ENCODE measurements at places on chromosomes 4 and X. TPM values are rescaled to one million over a fixed set of nuclear protein-coding genes. Genes with fewer than 3 reads are reported as not detected.
A peak's percentile ranks its signal among the peaks of the same experiment; 100 is the strongest.

GRCh38 chrX:71622576-71623450 is 4.5 kb upstream of the CXCR3 start:
- peak; percentile 85 for DNase-seq
- H3K27ac ChIP-seq: peak overlapping the region; percentile 86
- no peaks in the 10 kb centered on the region for H3K27me3 ChIP-seq
- no peaks in the 10 kb centered on the region for H3K36me3 ChIP-seq

DNA sequence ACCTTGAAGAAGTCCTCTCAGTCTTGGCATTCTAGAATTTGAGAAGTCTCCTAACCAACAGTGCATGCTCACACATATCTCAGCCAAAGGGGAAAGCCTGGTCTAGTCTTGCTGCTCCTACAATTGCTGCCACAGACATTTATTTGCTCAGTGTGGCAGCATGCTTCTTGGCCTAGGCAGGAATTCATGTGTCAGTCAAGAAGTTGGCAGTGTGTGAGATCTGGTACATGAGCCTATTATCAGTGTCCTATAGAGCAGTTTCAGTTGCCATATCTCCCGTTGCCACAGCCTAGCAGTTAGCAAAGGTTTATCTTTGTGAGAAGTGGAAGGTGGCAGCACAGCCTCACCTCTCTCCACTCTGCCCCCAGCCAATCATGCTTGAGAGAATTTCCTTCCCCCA is 176.9 kb upstream of the ARHGEF9 start:
- H3K27me3 ChIP-seq: no peaks in the 10 kb centered on the region
- no peaks in the 10 kb centered on the region for H3K36me3 ChIP-seq
- no peak for DNase-seq
- H3K4me1 ChIP-seq: no peaks in the 10 kb centered on the region

MSL3 gene
- total RNA-seq: 72.6 TPM

DNA sequence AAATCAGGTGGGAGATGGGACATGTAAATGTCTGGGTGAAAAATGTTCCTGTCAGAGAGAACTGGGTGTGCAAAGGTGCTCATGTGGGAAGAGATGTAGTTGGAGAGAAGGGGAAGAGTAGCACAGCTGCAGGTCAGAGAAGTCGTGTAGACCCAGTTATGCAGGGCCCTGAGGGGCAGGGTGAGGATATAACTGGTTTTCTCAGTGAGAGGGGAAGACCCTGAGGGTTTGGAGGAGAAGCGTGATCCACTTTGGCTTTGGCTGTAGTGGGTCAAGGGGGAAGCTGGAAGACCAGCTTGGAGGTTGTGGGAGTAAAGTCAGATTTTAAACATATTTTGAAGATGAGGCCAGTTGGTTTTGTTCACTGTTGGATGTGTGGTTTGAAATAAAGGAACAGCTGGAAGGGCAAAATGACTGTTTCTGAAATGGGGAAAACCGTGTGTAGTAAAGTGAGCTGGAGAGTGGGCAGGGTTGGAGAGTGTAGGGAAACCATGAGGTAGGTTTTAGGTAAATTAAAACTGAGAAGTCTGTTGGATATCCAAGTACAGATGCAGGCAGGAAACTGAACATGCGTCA is 44.2 kb downstream of the NAP1L5 start:
- H3K27me3 ChIP-seq: no peaks in the 10 kb centered on the region
- H3K36me3 ChIP-seq: no peaks in the 10 kb centered on the region
- H3K4me3 ChIP-seq: no peak overlapping the region
- H3K4me1 ChIP-seq: no peaks in the 10 kb centered on the region

GABRG1 gene
- not detected for total RNA-seq

DNA sequence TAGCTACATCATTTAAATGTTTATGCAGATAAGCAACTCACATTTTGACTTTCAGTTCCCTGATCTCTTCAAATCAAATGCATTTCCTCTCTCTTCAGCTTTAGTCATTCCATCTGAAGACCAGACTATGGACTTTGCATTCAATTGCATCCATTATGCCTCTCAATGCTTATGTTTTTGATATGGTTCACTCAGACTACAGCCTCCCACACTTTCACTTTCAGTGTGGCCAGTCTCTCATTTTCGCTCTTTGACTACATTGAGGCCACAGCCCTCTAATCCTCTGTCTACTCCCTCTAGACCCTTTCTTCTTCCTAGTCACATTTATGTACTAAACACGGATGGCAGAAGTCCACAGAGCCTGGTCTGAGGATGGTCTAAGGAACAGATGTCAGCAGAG is 24.5 kb upstream of the VEGFC start:
- no peak overlapping the region for H3K4me3 ChIP-seq
- no peak overlapping the region for H3K27ac ChIP-seq
- no peaks in the 10 kb centered on the region for H3K36me3 ChIP-seq
- no peak for DNase-seq
- no peaks in the 10 kb centered on the region for H3K4me1 ChIP-seq
- no peaks in the 10 kb centered on the region for H3K27me3 ChIP-seq

DNA sequence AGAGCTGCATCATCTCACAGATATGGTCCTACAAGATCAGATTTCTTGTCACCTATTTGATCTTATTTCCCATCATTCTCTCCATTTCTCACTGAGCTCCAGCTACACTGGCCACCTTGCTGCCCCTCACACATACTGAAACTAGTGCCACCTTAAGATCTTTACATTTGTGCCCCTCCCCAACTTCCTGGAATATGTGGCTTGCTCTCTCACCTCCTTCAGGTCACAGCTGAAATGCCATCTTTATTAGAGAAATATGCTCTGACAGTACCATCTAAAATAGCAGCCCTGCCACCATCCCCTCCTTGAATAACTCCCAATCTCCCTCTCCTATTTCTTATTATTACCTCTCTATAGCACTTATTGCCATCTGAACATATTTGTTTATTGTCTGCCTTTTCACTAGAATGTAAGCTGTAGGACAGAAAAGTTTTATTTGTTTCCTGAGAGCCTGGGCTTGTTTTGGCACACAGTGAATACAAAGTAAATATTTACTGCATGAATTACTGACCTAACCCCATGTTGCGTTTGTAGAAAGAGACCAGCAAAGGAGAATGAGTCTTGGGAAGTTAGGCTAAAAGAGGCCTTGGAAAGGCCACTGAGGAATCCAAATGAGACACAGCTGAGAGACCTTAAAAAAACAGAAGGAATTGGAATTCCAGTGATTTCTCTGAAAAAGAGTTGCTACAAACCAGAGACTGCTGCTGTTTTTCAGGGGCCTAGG is 22.7 kb downstream of the DYNLT3 start:
- no peaks in the 10 kb centered on the region for H3K36me3 ChIP-seq
- DNase-seq: no peak
- no peak overlapping the region for H3K4me3 ChIP-seq
- no peaks in the 10 kb centered on the region for H3K27me3 ChIP-seq
- no peaks in the 10 kb centered on the region for H3K4me1 ChIP-seq
- no peak overlapping the region for H3K27ac ChIP-seq

DNA sequence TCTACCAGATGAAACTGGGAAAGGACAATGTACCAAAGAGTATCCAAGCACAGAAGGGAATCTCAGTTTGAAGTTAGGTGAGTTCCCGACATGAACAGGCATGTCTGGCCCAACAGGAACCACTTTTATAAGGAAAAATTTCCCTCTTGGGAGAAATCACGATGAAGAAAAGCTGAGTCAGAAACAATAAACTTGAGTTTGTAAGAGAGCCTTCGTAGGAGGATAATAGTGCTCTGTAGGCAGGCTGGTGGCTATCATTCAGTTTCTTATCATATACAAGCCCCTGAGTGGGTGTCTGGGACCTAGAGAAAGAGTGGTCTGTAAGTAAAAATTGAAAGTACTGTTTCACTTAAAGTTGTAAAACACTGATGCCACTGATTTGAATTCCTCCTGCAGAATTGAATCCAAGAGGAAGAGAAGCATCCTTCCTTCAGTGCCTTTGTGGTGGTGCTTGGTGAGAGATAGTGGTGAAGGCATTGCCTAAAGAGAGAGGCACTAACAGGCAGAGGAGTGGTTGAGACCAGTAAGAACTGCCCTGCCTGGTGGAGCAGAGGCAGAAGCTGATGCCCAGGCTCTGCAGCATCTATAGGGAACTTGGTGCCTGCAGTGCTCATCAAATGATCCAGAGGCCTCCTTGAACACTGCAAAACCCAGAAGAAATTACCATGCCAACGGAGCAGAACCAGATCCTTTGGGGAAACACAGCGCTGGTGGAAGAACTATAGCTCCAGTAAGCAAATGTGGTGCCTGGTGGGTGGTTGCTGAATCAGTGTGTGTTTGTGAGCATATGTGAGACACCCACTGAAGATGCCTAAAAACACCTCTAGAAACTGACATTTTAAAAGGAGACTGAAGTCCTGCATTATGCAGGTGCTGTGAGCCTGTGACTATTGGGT is 31.7 kb upstream of the METAP1 start:
- no peaks in the 10 kb centered on the region for H3K4me1 ChIP-seq
- H3K27ac ChIP-seq: no peak overlapping the region
- no peaks in the 10 kb centered on the region for H3K36me3 ChIP-seq
- H3K4me3 ChIP-seq: no peak overlapping the region
- no peak for DNase-seq

SH3TC1 gene
- 4.2 TPM for total RNA-seq

DNA sequence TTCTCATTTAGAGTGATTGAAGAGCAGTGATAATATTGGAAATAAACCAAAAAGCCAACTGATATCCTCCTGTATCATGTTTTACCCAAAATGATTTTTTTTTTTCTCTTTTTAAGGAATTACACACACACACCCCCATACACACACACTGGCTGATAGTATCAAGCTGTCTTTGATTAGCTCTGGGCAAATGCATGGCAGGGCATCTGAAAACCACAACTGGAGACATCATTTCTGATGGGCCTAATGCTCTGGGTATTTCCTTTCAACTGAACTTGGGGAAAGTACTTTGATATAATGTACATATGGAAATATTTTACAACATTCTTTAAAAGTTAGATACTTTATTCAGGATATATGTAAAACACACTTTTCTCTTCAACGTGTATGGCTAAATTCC is 14.2 kb upstream of the OSTC start:
- H3K4me3 ChIP-seq: no peak overlapping the region
- no peaks in the 10 kb centered on the region for H3K36me3 ChIP-seq
- H3K27me3 ChIP-seq: no peaks in the 10 kb centered on the region
- H3K27ac ChIP-seq: no peak overlapping the region

DNA sequence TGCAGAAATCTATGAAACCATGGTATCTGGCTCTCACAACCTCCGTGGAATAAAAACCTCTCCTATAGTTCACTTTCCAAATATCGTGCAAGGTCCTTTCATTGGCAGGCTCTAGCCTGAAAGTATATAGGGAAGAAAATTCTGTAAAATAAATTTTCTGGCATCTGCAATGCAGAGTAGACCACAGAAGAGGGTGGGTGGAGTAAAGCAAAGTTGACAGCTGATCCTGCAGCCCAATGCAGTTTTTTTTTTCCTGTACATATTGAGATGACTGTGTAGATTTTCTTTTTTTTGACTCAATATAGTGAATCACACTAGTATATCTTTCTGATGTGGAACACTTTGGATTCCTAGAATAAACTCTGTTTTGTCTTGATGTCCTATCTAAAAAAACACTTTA is 56.7 kb downstream of the NPY2R start:
- H3K4me3 ChIP-seq: no peak overlapping the region
- no peak overlapping the region for H3K27ac ChIP-seq
- no peaks in the 10 kb centered on the region for H3K36me3 ChIP-seq
- no peaks in the 10 kb centered on the region for H3K27me3 ChIP-seq
- DNase-seq: no peak

- DNase-seq: no peak
- no peak overlapping the region for H3K4me3 ChIP-seq
- no peak overlapping the region for H3K27ac ChIP-seq
These were observed 93.0 kb upstream of the EGFL6 start for GRCh38 chrX:13476384-13476783.

- no peak for DNase-seq
- H3K4me1 ChIP-seq: no peaks in the 10 kb centered on the region
- H3K27me3 ChIP-seq: no peaks in the 10 kb centered on the region
- H3K4me3 ChIP-seq: no peak overlapping the region
These were observed 1385.6 kb upstream of the ADGRL3 start for GRCh38 chr4:59814402-59815010.

Data from Peyer's patch (tissue), 4 donors.